ENCODE measurements at places on chromosomes 6 and 20. TPM values are rescaled to one million over a fixed set of nuclear protein-coding genes. Genes with fewer than 3 reads are reported as not detected.

The NFYA gene
- 17.5 TPM for total RNA-seq

The SRMS gene
- not detected for total RNA-seq

The BLOC1S5 gene
- total RNA-seq: 10.2 TPM

The CFB gene
- 38.0 TPM for total RNA-seq

The TTBK1 gene
- total RNA-seq: 0.06 TPM

The ZNF831 gene
- 0.32 TPM for total RNA-seq

The CCN5 gene
- 51.5 TPM for total RNA-seq

The DACT2 gene
- 0.48 TPM for total RNA-seq

The C6orf52 gene
- 1.1 TPM for total RNA-seq

Measured in mesenteric fat pad (tissue), 1 donor.